ENCODE measurements at places on chromosomes 12 and 14.
A peak's percentile ranks its signal among the peaks of the same experiment; 100 is the strongest.

DNA sequence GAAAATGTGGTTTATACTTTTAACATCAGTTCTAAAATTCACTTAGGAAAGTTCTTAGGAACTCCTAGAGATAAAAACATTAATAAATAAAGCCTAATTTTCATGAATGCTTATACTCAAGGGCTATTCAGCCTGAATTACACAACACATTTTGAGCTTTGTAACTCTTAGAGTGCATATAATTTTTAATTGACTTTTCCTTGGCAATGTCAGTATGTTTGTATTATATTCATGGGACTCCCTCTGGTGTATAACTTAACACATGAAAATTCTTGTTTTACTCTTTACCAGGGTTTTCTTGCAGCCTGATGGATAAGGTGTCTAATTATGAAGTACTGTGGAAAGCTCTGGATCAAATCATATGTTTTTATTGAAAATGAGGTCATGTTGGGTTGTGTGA, 150.6 kb upstream of the HMGA2 start:
- DNase-seq: no peak

DNA sequence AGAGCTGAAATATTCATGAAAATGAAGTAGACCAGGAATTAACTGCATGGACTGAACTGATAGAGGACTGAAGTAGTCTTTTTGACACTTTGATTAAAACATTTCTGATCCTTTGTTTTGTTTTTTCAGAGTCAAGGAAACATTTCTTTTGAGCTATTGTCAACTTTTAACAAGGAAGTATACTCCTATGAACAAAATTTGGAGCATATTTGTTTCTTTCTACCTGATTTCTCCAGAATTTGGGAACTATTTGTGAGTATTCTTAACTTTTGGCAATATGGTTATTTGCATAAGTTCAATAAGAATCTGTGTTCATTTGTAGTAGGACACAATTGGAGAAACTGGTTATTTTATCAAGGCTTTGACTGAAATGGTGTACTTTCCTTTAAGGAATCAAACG, 71.3 kb upstream of the HECTD1 start:
- no peak for DNase-seq

GRCh38 chr12:41465526-41465925, 277.4 kb downstream of the PDZRN4 start:
- no peak for DNase-seq

DNA sequence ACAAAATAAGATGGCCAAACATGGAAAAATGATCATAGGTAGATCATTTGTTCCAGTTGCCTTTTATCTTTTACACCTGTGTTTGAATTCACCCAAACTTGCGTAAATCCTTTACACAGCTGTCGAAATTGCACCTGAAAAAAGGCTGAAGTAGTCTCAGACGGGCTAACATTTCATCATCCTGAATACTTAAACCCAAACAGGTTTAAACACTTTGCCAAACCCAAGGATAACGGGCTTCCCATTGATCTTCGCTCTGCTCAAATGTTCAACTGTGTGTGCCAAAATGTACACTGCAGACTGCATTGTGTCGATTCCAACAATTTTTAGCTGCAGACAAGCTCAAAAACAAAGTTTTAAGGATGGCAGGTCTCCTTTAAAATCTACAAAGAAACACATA, 288.7 kb upstream of the DDHD1 start:
- no peak for DNase-seq

GRCh38 chr14:28767853-28768741, 1.5 kb downstream of the FOXG1 start:
- no peak for DNase-seq

GRCh38 chr12:3055704-3056467, 21.3 kb upstream of the TSPAN9 start:
- no peak for DNase-seq

- DNase-seq: no peak
These were observed 199.2 kb downstream of the NOVA1 start for GRCh38 chr14:26398616-26399015.

GRCh38 chr14:83172363-83172762, 1638.7 kb upstream of the SEL1L start:
- DNase-seq: no peak

DNA sequence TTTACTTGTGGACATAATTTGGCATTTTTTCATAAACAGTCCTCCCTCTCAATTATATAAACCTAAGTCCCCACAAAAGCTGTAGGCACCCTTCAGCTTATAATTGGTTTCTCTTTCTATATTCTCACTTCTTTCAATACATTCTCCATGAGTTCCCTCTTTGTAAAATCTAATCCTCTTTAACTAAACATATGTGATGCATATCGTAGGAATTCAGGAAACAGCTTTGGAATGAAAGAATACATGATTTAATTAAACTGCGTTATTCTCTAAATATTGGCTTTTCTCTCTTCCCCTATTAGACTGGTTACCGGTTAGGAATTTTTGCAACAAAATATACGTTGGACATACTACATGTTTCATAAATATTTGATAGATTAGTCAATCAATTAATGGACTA, 1122.6 kb downstream of the FLRT2 start:
- DNase-seq: no peak

DNA sequence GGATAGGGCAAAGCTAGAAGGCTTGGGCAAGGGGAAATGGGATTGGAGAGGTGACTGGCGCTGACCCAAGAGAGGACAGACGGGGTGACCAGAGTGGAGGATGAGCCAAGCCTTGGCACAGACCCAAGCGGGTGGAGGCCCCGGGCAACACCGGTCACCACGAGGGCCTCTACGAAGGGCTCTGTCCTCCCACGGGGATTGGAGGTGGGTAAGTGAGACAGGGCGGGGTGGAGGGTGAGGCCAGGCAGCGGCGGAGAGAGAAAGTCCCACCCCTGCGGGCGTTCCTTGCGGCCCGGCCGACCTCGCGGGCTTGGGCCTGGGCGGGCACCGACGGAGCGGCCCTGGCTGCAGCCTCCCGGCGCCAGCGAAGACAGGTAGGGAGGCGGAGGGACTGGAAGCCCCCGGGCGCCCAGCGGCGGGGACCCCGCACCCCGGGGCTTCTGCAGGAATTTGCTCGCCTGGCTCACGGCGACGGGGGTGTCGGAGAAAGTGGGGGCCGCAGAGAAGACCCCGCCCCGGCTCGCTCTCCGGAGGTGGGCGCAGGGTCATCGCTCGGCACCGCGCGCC, at the start of gene PAPLN:
PAPLN (plus strand) TSS at position 288 of the 567 bp plus-strand sequence. CDS start 2,273 bp downstream, outside the sequence.
- DNase-seq: no peak

GRCh38 chr14:75989134-75989533, 3.6 kb downstream of the IFT43 start:
- no peak for DNase-seq

- DNase-seq: no peak
These were observed 122.3 kb upstream of the RFLNA start for GRCh38 chr12:124172636-124173035.

DNA sequence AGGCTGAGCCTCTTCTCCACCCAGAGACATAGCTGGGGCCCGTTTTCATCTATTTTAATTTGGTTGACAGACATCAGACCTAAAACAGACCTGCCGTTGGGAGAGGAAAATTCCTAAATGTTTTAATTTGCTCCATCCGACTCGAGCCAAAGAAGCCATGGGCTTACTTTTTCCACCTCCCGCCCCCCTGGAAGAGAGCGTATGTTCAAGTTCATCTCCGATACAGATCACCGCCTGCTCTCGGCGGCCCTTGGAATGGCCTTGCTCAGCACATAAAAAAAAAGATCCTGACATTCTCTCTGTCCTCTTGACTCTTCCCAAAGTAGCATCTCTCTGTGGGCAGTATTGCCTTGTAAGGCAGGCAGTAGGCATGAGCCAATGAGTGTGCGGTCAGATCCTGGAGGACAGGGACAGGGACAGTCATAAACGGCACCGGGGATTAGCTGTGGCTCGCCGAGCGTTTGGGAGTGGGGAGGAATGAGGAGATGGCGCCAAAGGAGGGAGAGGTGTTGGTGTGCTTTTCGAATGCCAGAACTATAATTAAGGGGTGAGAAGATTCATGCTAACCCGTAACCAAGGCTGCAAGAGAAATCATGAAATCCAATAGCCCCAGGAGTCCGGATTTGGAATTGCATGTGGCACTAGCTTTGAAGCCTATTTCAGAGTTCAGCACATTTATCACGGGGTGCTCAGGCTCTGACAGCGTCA, 47.9 kb upstream of the MEG3 start:
- DNase-seq: no peak

- DNase-seq: no peak
These were observed 1.1 kb upstream of the CATSPERB start for GRCh38 chr14:91732859-91733477.

DNA sequence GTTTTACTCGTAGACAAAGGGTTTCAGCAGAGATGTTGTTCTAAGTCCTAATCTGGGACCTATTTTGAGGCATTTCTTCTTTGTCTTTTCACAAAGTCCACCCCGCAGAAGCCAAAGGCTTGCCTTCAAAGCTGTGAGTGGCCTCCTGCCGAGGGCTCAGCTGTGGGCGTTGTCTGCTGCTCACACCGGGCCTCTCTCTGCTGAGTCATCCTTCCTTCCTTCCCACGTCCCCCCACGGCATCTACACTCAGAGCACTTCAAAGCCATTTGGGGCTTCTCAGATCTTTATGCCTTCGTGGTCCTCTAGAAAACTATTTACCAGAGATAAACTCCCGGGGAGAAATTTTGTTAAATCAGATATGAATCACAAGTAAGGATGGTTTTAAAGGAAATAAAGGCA, 115.9 kb upstream of the TMPO start:
- DNase-seq: no peak

DNA sequence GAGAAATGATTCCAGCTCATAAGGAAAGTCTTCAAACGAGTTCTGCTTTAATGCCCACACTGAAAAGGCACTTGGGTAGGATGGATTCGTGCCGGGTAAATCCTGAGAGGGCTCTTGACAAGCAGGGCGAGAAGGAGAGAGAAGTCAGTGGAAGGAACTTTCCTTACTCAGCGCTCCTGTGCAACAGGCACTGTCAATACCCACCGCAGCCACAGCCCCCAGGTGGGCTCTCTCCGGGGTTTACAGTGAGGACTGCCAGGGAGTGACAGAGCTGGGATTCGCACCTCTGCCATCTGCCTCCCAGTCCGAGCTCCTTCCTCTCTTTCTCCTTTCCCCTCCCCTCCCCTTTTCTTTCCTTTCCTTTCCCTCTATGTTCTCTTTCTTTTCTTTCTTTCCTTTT, 118.7 kb downstream of the BEGAIN start:
- DNase-seq: no peak

DNA sequence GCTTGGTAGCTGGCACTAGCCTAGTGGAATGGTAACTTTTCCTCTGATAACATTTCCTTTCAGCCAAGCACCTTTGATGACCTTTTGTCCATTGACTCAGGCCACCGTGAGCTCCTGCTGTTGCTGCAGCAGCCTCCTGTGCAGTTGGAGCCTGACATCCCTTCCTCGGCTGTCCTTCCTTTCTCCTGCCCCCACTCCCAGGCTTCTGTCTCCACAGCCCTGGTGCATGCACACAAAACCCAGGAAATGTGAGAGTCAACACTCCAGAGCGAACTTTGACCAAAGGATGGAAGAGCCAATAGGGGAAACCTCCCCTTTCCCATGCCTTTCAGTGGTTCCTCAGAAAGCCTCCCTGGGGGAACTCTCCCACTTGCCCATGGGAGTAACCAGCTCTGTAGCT, 115.0 kb downstream of the TMEM260 start:
- DNase-seq: no peak

DNA sequence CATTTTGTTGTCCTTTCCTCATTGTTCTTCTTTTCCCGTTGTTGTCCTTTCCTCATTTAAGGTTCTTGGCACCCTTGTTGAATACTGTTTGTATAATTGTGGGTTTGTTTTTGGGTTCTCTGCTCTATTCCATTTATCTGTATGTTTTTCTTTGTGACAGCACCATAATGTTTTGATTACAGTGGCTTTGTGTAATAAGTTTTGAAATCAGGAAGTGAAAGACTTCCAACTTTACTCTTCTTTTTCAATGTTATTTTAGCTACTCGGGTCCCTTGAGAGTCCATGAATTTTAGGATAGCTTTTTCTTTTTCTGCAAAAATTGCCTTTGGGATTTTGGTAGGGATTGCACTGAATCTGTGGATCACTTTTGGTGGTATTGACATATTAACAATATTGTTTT, 28.1 kb downstream of the ETNK1 start:
- no peak for DNase-seq

DNA sequence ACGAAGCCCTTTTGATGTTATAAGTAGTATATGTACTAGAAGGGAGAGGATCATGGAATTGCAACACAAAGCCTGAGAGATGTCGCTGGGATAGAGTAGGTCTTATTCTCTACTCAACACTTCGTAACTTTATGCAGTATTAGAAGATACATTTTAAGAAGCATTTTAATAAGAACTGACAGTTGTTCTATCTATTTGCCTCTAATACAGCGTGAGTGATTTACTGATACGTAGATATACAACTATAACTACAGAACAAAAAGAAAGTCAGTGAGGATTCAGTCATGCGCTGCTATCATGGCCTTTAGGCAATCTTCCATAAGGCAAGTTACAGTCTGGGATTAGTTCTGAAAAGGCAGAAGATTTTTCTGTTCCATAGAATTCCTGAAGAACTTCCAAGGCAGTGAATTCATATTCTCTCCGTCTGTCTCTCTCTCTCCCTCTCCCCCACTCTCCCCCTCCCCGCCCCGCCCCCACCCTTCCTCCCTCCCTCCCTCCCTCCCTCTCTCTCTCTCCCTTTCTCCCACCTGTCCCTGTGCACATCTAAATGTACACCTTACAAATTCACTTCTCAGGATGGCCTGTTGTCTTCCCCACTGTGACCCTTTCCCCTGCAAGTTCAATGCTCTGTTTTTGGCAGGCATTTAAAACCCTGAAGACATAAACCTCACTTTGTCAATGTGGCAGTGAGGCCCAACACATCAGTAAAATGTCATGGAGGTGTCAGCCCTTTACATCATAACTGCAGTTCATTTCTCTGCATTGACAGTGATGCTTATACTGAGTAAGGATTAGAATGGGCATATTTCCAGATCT, 470.6 kb downstream of the EGLN3 start:
- no peak for DNase-seq

DNA sequence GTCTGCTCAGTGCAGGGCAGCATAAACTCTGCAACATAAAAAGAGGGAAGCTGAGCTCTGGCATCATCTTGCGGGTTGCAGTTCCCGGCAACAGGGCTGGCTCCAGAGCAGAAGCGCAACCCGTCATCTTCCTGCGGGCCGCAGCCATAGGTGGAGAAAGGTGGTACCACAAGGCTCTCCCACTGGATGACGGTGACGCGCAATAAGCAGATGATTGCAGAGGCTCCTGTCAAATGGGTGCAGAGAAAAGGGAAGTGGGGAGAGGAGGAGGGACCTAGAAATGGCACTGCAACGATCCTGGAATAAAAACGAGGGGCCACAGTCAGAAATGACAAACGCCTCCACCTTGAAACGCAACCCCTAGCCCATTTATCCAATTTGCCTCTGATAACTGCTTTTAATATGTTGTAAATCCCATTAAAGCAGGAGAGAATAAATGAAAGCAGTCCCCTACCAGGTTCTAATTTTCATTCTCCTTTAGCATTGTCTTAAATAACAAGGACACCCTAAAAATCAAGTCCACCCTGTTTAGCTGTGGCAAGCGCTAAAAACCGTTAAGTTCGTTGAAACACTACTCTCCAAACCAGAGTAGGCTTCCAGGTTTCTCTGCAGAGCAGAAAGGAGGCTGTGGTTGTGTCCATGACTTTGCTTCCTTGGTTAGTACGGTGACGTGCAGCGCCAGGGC, 30.9 kb upstream of the TUBA1C start:
- peak; percentile 92 for DNase-seq

- no peak for DNase-seq
These were observed 18.7 kb downstream of the PKP2 start for GRCh38 chr12:32877601-32878459.

Data from lower lobe of right lung (tissue), 2 donors.